ENCODE measurements at places on chromosomes 5 and 9.

GRCh38 chr5:108619815-108620214 lies 127.9 kb upstream of the FER start:
- DNase-seq = no peak

DNA sequence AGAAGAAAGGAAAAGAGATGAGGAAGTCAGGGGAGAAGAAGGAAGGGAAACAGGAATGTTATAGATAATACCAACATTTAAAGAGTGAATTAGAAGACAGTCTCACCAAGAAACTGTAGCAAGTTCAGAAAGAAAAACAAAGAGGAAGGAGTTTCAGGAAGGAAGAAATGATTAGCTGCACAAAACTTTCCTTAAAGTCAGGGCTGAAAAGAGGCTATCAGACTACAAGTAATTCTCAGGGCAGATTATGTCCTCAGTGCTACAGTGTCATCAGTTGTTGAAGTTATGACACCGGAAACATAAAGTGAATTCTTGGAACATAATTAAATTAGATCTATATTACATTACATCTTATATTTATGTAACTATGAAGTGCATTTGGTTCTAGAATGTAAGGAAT lies 226.9 kb downstream of the ARRDC3 start:
- DNase-seq = no peak

GRCh38 chr5:177499842-177500241 lies 2.4 kb upstream of the PDLIM7 start:
- DNase-seq = no peak

- no peak for DNase-seq
These were observed 179.3 kb downstream of the C9orf152 start for GRCh38 chr9:110028676-110029075.

GRCh38 chr5:167232675-167233311 lies 1058.7 kb upstream of the WWC1 start:
- DNase-seq = no peak

DNA sequence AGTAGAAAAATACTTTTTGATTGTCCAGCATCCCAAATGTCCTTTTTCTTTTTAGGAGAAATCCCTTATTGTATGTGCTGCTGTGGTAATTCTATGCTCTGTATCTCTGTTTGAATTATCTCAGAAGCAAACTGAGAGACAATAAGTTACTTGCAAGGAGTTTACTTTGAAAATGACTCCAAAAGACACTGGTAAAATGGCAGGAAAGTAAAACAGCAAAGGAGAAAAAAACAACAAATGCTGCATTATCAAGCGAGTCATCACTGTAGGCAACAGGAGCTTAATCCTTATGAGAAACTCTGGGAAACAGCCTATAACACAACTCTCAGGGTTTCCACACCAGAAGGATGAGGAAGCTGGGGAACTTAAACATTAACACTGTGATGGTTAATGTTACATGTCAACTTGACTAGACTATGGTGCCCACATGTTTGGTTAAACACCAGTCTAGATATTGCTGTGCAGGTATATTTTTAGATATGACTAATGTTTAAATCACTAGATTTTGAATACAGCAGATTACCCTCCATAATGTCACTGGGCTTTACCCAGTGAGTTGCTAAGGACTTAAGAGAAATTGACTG lies 92.6 kb upstream of the GAS1 start:
- DNase-seq = peak; percentile 53

DNA sequence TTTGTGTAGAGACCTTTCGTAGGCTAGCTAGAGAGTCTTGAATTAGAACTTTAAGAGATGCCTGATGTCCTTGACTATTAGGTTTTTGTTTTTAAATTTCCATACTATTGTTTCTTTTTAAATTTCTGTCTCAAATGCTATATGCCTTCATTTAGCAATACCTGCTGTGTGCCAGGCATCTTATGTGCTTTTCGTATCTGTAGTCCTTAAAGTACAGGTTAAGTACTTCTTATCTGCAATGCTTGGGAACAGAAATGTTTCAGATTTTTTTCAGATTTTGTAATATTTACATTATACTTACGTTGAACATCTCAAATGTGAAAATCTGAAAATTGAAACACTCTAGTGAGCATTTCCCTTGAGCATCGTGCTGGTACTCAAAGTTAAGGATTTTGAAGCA lies 49.0 kb downstream of the IPO11 start:
- DNase-seq = no peak

DNA sequence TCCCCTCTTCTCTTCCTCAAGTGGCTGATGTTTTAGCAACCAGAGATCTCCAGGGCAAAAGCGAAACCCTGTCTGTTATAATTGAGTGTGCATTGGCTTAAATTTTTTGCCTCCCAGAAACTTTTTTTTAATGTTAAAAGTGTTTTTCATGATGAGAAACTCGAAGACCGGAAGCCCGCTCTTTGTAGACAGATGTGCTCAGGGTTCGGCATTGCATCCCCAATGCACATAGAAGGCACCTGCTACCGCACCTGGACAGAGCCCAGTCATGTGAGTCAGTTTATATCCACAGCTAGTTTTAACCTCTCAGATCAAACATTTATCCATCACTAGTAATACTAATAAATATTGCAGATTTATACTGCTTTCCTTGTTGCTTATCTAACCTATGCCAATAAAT lies 19.5 kb upstream of the NADK2 start:
- no peak for DNase-seq

DNA sequence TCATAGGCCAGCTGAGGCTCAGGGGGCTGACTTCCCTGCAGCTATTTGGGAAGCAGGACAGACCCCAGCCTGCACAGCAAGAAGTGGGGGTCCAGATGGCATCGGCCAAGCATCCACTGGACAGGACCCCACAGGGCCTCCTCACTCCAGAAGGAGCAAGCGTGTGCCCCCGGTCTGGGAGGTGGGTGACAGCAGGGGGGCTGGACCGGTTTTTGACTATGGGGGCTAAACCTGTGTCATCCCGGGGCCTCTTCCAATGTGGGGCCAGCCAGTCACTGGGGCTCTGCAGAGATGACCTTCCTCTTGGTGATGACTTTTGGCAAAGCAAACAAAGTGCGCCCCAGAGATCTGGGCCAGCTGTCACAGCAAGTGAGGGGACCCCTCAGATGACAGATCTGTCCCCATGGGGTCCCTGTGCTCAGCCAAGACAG lies 163.9 kb downstream of the OLFM1 start:
- no peak for DNase-seq

- no peak for DNase-seq
These were observed 101.0 kb downstream of the FGF1 start for GRCh38 chr5:142584891-142585290.

- DNase-seq = no peak
These were observed 43.9 kb upstream of the SEMA4D start for GRCh38 chr9:89541798-89542197.

- no peak for DNase-seq
These were observed 11.9 kb upstream of the COL15A1 start for GRCh38 chr9:98931600-98932389.

GRCh38 chr9:81575956-81576355 lies 113.4 kb downstream of the TLE1 start:
- DNase-seq = no peak

- DNase-seq = no peak
These were observed 176.4 kb upstream of the IER5L start for GRCh38 chr9:129354498-129354897.

GRCh38 chr5:103808464-103809106 lies 246.0 kb upstream of the NUDT12 start:
- DNase-seq = peak; percentile 62

GRCh38 chr5:31717561-31717960 lies 78.6 kb downstream of the PDZD2 start:
- DNase-seq = no peak

GRCh38 chr9:133782157-133783130 lies 44.3 kb upstream of the SARDH start:
- DNase-seq = peak; percentile 51

DNA sequence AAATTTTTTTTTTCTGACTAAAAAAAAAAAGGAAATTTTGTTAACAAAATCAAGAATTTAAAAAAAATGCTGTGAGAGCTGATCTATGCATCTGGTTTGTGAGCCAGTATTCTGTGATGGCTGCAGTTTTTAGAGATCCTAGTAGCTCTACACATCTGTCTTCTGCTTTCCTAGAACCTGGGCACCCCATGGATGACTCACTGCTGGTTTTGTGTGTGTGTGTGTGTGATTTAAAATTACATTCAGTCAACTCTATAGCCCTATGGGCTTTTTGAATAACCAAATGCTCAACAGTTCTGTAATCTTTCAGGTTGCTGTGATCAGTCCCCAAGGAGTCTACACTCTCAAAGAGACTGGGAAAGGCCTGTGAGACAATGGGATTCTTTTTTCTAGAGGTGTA lies 2.5 kb upstream of the PSMD5 start:
- DNase-seq = no peak

DNA sequence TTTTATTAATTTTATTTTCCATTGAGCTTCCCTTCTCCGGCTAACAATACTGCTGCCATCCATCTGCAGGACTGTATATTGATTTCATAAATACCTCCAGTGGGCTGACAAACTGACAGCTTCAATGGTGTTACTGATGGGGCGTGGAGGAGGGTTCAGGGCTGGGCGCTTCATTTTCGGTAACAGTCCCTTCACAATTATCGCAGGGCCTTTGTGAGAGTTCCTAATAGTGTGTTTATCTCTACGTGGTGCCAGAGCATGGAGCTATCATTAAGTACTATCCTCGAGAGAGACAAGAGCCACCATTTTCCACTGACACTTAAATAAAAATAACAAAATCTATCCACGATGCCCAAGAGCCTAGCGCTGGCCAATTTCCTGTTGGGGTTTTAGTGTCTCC lies 307.0 kb upstream of the PANK3 start:
- no peak for DNase-seq

DNA sequence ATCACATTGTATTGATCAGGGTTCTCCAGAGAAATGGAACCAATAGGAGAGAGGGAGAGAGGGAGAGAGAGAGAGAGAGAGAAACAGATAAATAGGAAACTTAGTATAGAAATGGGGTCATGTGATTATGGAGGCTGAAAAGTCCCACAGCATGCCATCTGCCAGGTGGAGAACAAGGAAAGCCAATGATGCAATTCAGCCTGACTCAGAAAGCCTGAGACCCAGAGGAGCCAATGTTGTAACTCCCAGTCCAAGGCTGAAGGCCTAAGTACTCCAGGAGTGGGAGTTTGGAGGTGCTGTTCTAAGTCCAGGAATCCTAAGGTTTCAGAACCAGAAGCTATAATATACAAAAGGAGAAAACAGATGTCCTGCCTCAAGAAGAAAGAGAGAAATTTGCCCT lies 48.4 kb upstream of the ISOC1 start:
- no peak for DNase-seq

DNA sequence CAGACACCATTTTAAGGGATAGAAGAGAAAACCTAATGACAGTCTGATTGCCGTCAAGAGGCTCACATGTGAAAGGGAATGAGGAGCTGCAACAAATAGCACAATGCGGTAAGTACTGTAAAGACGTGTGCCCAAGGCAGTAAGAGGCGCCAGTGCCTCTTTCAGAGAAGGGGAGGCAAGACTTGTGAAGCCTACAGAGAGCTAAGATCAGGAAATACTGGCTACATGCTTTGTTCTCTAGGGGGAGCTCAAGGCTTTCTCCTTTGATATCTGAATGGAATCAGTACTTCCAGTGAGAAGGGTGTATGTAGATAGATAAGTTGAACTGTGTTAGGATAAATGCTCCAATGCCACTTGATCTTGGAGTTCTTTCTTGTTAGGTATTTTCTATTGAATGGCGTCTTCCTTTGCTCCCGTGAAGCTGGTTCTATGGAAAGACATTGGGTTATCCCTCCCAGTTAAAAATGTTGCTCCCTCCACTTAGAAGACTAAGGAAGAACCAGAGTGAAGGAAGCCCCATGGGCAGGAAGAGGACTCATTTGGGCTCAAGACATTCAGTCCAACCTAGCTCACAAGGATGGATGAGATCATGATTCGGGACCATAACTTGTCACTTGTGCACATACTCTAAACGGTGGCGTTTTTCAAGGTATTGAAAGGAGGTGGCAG lies 23.5 kb upstream of the ALDOB start:
- DNase-seq = peak; percentile 81

- no peak for DNase-seq
These were observed 370.9 kb upstream of the WWC1 start for GRCh38 chr5:167920589-167920988.

DNA sequence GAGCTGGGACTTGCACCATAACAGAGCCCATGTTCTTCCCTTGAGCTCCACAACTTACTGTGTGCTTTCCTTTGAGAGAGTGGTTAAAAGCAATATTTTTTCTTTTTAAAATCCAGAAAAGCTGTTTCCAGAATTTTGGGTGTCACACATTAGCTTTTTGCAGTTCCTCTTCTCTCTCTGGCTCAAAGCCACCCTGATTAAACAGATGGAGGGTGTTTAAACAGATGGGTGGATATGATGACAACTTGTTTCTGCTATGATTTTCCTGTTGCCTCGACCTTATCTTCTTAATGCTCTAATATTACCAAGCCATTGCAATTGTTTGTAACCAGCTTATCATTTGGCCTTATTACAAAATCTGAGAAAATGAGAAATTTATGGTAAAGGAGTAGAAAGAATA lies 22.9 kb upstream of the CFAP95 start:
- no peak for DNase-seq

Data from kidney glomerular epithelial cell (primary cell).